ENCODE measurements at places on chromosomes 2 and 18. TPM values are rescaled to one million over a fixed set of nuclear protein-coding genes. Genes with fewer than 3 reads are reported as not detected.

DYSF gene
- not detected for total RNA-seq

- no peaks in the 10 kb centered on the region for H3K27me3 ChIP-seq
- no peaks in the 10 kb centered on the region for H3K36me3 ChIP-seq
- DNase-seq, result no peak
- no peak overlapping the region for H3K27ac ChIP-seq
- no peaks in the 10 kb centered on the region for H3K4me1 ChIP-seq
- no peak overlapping the region for H3K4me3 ChIP-seq
Observed at GRCh38 chr18:78731016-78731397, 248.6 kb upstream of the SALL3 start.

DNA sequence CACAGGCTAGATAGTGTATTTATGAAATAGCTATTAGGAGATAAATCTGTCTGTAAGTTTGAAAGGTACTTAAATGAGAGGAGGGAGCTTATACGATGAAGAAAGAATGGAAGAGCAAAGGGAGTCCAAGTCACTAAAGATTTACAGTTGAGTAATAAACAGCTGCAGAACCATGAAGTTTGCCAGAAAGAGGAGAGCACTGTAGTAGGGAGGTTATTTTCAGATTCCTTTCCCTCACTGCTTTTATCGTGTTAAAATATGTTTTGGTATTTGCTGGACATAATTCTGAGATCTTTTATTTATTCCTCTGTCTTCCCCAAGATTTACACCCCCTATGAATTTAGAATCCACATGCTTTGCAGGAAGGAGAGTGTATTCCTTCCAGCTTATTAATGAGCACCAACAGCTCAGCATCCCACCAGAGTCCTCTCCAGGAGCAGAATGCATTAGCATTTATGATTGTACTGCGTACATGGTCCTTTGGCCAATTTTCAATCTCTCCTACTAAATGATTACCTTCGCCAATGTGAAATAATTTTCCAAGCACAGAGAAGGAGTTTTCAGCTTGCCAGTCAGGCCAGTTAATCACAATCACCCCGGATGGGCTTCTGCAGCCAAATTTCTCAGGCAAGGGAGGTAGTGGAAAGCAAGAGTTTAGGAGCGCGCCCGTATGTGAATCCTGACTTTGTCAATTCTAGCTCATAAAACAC lies 297.0 kb downstream of the NBAS start:
- H3K27ac ChIP-seq, result no peak overlapping the region
- DNase-seq, result no peak
- H3K4me1 ChIP-seq, result no peaks in the 10 kb centered on the region
- no peak overlapping the region for H3K4me3 ChIP-seq

- H3K36me3 ChIP-seq, result no peaks in the 10 kb centered on the region
- no peak overlapping the region for H3K4me3 ChIP-seq
- no peaks in the 10 kb centered on the region for H3K27me3 ChIP-seq
- no peak overlapping the region for H3K27ac ChIP-seq
- no peak for DNase-seq
- H3K4me1 ChIP-seq, result no peaks in the 10 kb centered on the region
Observed at GRCh38 chr2:76813084-76813483, 709.1 kb downstream of the LRRTM4 start.

All from activated CD4-positive, alpha-beta T cell treated with anti-CD3 and anti-CD28 coated beads, Interleukin-2, amount 10 ng/mL, durations not matched to agents 24 days and 14 days (primary cell).